ENCODE measurements at places on chromosomes 7 and 10.

DNA sequence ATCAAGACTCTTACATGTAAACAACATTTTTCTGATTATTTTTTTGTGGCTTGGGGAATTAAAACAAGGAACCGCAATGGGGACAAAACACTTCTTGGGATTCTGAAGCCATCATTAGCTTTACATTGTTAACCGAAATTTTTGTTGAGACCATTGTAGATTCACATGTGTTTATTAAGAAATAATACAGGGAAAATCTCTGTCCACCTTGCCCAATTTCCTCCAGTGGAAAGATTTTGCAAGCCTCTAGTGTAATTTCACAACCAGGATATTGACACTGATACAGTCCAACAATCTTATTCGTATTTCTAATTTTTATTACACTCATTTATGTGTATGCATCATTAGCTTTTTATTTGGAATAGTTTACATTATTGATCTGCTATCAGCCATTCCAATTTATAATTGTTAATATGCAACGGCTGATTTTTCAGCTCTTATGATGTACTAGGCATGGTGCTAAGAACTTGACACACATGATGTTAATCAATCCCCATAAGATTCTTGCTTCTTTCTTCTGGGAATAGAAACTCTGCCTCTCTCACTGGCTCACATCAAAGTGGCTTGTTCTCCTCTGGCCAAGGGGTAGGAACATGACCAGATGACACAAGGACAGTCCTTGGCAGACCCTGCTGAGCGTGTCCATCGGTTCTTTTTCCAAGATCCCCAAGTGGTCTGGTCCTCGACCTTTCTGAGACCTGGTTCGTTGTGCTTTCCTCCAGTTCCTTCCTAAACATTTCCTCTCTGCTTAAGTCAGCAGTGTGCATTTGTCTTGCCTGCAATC lies 137.6 kb downstream of the ADAM12 start:
- DNase-seq, result no peak

GRCh38 chr7:48074204-48074654 lies 14.8 kb upstream of the UPP1 start:
- DNase-seq, result no peak

DNA sequence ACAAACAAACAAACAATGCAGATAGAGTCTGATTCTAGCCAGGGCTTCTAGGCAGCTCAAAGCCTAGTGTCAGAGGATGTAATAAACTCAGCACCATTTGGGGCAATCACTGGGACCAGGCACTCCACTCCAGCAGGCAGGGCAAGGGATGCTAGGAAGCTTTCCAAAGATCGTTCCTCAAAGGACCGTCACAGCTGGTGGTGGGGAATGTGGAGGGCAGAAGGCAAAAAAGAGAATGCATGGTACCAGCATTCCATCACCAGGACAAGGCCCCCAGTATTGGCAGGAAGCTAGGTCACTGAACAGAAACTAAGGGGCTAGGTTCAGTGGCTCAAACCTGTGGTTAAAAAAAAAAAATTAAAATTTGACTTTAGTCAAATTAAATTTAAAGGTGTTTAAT lies 94.2 kb downstream of the CUL2 start:
- no peak for DNase-seq

GRCh38 chr7:66553001-66553400 lies 75.7 kb upstream of the KCTD7 start:
- no peak for DNase-seq

GRCh38 chr7:99078416-99078815 lies 65.5 kb downstream of the SMURF1 start:
- DNase-seq, result no peak

- no peak for DNase-seq
Measured at GRCh38 chr10:62109587-62110293, 158.9 kb downstream of the RTKN2 start.

DNA sequence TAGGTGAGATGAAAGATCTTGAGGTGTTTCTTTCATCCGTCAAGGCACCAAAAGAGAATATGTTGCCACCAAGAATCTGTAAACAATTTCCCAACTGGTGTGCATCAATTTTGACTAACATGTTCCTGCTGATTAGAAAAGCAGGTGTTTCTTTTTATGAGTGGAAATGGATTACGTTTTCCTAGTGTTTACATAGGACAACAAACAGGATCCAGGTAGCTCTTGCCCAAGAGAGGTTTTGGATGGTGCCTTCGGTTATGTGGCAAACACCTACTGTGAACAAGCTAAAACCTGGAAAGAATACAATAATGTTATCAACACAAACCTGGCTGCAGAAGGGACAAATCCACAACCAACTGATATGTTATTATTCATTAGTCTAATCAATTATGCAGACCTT lies 53.6 kb upstream of the WNT16 start:
- no peak for DNase-seq

GRCh38 chr7:110358028-110358427 lies 732.9 kb upstream of the LRRN3 start:
- DNase-seq, result no peak

DNA sequence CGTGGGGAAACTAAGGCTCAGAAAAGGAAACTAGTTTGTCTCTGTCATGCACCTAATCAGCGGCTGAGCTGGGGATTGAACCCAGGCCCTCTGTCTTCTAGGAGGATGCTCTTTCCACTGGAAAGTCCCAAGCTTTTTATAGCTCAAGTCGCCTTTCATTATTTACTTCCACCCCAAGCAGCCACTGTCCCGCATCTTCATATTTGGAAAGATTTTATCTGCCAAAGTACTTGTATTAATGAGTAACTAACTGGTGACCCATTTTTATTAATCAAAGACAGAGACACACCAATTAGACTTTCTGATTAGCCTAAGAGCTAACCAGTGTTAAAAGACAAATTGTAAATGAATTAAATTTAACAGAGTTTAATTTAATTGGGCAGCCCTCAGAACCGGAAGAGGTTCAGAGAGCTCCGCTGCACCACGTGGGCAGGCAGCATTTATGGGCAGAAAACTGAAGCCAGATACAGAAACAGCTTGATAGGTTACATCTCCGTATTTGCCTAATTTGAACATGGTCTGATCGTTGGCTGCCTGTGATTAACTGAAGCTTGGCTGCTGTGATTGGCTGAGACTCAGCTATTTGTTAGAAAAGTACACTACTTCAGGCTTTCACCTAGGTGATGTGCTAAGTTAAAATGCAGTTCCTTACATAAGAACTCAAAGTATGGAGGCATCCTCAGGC lies 78.5 kb upstream of the PDCD4 start:
- no peak for DNase-seq

GRCh38 chr7:30927040-30927439 lies 15.4 kb downstream of the AQP1 start:
- DNase-seq, result no peak

- peak; percentile 72 for DNase-seq
Measured at GRCh38 chr7:151448261-151449252, 8.6 kb upstream of the CRYGN start.

DNA sequence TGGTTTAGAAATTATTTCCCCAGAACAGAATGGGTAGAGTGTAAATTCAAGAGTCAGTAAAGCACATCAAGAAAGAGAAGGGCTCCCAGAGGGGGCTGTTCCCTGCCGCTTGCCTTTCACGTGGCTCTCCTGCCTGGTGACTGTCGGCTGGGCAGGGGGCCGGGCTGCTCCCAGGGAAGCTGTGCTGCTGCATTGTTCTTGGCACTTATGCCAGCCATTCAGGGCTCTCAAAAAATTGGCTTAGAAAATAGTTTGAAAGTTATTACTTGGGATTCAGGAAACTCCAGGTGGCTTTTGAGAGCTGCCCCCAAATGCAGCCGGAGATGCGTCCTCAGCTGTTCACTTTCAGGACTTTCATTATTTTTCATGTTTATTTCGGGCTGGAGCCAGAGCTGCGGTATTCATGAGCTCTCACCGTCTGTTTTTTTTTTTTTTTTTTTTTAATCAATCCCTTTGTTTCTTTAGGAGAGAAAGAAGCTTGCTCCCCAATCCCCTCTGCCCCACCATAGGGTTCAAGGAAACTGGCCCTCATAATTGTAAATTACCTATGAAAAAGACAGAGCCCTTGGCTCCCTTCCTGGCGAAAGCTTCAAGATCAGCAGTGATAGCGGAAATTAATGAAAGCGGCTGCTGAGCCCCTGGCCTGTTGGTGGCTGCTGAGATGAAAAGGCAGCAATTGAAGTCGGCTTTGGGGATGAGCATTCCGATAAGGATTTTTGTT lies 94.1 kb downstream of the SORCS3 start:
- DNase-seq, result no peak

GRCh38 chr7:31263338-31263737 lies 77.2 kb downstream of the NEUROD6 start:
- no peak for DNase-seq

DNA sequence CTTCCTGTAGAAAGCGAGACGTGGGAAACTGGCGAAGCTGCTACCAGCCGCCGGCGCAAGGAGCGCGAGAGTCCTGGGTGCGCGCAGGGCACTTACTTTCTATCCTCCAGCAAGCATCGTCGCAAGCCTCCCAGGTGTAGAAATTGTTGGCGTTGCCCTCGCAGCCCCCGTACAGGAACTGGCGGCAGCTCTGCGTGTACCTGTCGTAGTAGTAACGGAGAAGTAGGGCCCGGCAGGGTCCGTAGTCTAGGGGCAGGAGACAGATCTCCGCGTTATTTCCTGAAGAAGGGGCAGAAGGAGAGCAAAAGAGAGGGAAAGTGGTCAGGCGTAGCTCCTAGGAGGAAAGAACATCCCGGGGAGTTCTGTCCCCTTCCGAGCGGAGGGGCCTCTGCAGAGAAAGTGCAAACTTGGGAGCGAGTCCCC lies 501 bp downstream of the TFPI2 start:
- no peak for DNase-seq

DNA sequence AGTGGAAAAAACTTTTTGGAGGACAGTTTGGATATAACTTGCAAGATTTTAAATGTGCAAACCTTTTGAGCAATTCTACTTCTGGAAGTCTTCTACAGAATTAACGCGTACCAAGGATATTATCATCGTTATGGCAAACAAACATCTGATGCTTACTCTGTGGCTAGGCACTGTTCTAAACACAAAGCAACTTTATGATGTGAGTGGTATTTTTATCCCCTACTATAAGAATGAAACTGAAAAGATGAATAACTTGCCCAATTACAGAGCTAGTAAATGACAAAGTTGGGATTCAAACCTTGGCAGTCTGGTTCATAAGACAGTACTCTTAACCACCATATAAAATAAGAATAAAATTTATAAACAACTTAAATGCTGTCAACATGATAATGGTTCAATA lies 15.8 kb downstream of the ASZ1 start:
- no peak for DNase-seq

- DNase-seq, result no peak
Measured at GRCh38 chr7:158828133-158829020, 932 bp downstream of the ESYT2 start.

DNA sequence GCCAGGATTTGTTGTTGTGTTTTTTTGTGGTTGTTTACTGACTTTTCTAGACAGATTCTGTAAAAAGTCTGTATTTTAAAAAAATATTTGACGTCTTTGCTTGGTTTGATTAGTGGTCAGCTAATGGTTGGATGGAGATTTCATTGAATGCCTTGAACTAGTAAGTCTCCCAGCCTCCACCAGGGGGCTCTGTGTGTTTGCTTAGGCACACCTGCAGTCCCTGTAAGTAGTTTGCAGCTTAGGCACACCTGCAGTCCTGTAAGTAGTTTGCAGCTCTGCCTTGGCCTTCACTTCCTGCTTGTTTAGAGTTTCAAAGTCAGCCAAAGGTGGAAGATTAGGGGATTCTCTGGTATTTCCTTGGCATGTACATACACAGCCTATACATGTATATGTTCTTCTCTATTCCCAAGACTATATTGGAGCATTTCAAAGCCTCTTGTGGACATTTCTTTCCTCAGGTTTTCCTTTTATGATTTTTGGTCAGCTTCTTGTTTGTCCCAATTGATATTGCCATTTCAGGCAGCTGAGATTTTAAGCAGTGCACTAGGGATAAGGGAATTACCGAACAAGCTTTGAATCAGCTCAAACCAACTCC lies 101.6 kb downstream of the CCSER2 start:
- DNase-seq, result peak; percentile 60

DNA sequence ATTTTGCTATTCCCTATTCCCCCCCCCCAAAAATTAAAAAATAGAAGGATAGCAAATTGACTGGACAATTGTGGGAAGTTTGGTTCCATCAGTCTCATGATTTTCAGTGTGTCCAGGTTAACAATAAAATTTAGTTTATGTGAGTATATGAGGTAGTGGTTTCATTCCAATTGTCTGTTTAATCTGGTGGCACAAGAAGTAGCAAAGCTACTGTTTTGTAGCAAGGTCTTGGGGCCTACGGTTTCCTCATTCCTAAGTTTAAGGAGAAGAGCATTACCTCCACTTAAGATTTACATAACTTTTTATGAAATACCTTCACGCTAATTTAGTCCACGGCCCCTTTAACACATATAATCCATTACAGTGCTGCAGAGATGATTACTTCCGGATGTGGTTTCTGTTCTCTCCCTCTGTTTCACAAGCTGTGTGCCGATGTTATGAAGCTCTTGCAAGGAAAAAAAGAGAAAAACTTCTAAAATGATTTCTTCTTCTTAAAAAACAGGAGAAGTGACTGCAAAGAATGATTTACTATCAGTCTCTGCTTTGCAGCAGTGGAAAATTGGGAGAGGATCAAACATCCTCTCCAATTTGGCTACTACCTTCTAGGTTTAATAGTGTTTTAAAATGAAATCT lies 32.7 kb upstream of the NPVF start:
- no peak for DNase-seq

GRCh38 chr7:154390961-154391360 lies 338.8 kb downstream of the DPP6 start:
- no peak for DNase-seq

DNA sequence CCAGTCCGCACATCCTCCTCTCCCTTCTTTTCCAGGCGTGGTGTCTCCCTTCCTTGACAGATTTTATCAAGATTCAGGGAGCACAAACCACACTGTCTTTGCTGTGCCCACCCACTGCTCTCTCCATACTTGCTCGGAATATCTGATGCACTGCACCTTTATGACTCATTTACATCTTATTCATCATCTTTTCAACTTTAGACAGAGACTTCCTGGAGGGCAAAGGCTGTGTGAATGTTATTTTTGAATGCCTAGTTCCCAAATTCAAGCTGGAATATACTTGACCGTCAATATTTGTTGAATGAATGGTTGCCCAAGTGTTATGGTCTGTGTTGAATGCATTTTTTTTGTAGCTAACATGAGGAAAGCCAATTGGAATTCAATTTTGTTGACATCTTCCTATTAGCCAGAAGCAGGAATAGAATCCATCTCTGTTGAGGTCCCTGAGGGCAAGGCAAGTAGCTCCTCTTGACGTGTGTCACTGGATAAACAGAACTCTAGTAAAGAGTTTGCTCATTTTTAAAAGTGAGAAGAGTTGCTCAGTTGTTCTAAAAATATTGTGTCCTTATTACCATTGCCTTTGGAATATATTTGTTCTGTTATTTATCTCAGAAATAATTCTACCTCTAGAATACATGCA lies 95.0 kb downstream of the KLF6 start:
- DNase-seq, result no peak

GRCh38 chr7:90387470-90388240 lies 15.6 kb upstream of the CLDN12 start:
- no peak for DNase-seq

DNA sequence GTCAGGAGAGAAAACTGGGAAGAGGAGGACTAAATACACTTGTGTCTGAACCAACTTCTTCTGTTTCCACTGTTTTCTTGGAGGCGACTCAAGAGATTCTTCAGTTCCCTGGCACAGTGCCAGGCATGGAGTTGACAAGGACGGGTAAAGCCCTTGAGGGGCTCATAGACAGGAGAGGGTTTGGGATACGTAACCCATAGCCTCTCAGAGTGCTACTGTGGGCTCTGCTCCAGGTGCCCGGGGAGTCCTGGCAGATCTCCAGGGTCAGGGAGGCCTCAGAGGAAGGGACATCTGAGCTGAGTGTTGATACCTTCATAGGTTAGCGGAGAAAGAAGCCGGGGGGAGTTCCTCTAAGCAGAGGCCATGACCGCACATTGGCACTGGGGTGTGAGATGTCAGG lies 42.0 kb downstream of the GALNT17 start:
- no peak for DNase-seq

Data from CD4-positive, alpha-beta T cell treated with Interleukin-15 for 1 hour (primary cell).